ENCODE measurements at places on chromosomes 5 and 9.
A peak's percentile ranks its signal among the peaks of the same experiment; 100 is the strongest.

- DNase-seq, result no peak
Measured at GRCh38 chr5:177123789-177124485, 9.6 kb upstream of the NSD1 start.

DNA sequence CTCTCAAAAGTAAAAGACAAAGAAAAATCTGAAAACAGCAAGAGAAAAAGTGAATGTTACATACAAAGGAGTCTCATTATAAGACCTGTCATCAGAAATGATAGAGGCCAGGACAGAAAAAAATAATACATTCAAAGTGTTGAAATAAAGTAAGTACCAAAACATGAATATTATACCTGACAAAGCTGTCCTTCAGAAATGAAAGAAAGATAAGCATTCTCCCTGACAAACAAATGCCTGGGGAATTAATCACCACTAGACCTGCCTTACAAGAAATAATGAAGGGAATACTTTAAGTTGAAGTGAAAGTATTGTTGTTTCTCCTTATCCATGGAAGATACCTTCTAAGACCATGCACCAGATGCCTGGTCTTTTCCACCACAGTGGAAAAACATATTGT lies 1605.2 kb upstream of the CDH6 start:
- DNase-seq, result no peak

GRCh38 chr5:37111426-37112382 lies 137.5 kb downstream of the CPLANE1 start:
- peak; percentile 4 for DNase-seq

DNA sequence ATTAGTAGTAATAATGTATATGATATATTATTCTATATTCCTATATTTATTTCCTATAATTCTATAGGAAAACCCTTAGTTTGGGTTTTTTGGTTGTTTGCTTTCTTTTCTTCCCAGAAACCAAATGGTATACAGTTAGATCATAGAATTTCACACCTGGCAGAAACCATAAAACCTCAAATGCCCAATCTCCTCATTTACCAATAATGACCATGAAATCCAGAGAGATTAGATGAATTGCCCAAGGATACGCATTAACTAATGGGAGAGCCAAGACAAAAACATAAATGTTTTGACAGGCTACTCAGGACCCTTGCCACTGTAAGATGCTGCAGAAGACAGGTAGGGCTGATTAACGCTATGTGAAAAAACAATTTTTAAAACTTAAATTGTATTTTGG lies 158.7 kb upstream of the FST start:
- no peak for DNase-seq

DNA sequence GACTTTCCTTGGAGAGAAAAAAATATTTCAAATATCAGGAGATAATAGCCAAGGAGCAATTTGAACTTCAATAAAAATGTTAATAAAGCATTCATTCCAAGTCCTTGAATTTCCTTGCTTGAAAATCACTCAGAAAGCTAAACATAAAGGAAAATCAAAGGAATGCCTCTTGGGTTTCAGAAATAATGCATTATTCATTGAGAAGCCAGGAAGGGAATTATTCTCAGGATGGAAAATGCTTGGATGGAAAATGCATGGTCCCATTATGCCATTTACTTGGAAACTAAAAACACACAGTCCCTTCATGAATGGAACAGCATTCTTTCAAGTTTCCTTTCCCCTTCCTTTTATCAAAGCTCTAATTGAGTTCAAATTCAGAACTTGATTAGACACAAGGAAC lies 160.9 kb downstream of the LPAR1 start:
- DNase-seq, result no peak

DNA sequence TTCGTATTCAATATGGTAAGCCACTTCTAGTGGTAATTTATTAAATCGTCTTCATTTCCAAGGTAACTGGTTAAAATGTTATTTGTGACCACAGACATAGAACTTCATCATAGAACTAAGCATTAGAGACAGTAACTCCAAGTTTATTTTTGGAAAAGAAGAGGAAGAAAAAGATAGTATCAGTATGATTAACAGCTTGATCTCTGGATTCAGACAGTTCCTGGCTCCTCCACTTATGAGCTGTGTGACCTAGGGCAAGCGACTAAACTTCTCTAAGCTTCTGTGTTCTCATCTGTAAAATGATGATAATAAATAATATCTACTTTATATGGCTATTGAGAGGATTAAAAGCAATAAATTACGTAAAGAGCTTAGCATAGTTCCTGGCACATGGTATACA lies 29.8 kb upstream of the TNPO1 start:
- DNase-seq, result no peak

DNA sequence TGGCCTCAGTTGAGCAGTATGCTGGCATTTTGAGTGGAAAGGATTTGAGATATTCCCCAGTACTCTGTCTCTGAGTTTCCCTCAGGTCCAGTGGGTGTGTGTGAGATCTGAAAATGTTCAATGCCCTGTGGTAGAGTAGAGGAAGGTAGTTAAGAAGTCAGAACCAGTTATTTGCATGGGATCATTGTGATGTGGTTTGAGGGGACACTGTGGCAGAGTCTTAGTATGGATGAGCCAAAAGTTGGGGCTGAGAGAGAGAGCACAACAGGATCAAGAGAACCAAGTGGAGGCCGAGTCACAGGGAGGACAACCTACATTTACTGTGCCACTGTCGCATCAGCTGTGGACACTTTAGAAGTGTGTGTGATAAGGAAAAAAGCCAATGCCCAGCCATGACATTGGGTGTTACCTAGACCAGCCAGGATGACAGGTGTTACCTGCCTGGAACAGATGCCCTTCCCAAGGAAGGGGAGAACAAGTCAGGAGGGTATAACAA lies 128.9 kb upstream of the IL12B start:
- DNase-seq, result no peak

DNA sequence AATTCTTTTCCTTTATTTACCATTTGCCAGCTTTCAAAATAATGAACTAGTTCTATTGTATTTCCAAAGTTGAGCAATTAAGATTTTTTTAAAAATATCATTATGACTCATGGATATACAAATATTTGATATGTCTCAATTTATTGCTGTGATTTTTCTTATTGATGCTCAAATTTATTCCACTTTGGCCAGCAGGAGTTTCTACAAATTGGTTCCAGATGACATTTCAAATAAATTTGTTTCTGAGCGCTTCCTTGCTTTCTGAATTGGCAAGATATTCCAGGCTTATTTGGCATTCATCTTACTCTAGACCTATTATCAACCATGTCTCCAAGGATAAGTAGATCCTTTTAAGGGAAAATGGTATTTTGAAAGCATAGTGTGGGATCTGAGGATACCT lies 58.5 kb upstream of the TJP2 start:
- no peak for DNase-seq

- DNase-seq, result no peak
Measured at GRCh38 chr9:104903609-104904008, 24.3 kb downstream of the ABCA1 start.

GRCh38 chr9:109022873-109023272 lies 9.6 kb upstream of the CTNNAL1 start:
- DNase-seq, result no peak

GRCh38 chr5:1335540-1336095 lies 9.3 kb downstream of the CLPTM1L start:
- no peak for DNase-seq

- DNase-seq, result no peak
Measured at GRCh38 chr9:81620002-81620390, 69.4 kb downstream of the TLE1 start.

GRCh38 chr9:113516840-113517577 lies 53.5 kb downstream of the RGS3 start:
- DNase-seq, result peak; percentile 51

- DNase-seq, result peak; percentile 11
Measured at GRCh38 chr5:135426102-135427082, 20.8 kb downstream of the DCANP1 start.

DNA sequence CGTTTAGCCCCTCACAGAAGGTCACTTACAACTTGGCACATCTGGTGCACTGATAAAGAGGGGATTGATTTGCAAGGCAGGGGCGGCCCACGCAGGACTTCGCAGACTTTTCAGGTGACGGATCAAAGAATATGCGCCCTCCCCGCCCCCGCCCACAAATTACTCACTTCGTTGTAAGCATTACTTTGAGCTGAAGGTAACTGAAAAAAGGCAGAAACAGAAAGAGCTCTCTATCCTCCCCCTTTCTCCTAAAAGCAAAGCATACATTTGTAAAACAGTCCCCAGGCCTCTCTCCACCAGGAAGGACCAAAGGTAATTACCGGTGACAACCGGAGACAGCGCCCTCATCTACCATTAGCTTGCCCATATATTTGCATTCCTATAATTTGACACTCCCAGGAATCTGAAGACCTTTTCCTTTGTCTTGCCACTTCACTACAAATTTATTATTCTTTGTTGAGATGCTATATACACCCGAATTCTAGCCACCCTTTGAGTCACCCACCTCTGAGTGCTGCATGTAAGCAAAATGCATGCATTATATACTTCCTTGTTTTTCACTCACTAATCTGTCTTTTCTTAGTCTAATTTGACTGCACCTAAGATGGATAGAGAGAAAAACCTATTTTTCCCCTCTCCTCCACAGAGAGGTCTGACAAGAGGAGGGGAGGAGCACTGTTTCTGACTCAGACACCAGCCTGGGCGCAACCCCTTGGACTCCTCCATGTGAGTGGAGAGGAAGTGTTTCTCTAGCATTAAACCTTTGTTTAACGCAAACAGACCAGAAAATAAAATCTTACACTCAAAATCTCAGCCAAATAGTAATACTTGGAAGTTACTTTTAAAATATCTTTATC lies 74.7 kb upstream of the SPIN1 start:
- DNase-seq, result peak; percentile 69

DNA sequence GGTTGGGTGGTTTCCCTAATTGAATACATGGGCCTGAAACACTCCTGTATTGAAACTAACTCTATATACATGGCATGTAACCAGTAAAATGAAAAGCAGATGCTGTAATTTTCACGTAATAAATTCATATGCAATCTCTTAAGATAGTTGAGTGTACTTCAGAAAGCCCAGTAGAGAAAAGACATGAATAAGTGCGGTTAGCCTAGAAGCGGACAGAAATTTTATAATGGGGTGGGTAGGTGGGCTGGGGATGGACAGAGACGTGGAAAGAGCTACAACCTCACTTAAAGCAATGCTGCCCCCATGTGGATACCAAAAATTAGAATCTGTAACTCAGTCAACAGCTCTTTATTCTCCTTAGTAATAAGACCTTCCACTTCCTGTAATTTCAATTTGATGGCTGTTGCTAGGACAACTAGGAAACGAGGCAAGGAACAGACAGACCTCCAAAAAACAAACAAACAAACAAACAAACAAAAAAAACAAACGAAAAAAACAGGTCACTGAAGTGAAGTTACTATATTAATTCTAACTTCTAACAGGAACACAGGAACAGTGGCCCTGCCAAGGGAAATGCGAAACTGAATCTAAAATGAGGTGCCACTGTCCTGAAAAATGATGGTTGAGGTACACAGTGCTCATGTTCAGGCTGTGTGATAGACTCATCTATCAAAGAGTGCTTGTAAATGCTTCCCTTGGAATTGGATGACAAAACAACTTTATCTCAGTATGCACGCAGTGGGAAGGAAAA lies 103.4 kb upstream of the GNA14 start:
- no peak for DNase-seq

GRCh38 chr9:129423216-129423615 lies 197.7 kb downstream of the C9orf50 start:
- DNase-seq, result no peak

- no peak for DNase-seq
Measured at GRCh38 chr9:134547161-134548100, 94.2 kb upstream of the COL5A1 start.

GRCh38 chr9:33950371-33950770 lies 98.3 kb downstream of the UBAP2 start:
- DNase-seq, result no peak

DNA sequence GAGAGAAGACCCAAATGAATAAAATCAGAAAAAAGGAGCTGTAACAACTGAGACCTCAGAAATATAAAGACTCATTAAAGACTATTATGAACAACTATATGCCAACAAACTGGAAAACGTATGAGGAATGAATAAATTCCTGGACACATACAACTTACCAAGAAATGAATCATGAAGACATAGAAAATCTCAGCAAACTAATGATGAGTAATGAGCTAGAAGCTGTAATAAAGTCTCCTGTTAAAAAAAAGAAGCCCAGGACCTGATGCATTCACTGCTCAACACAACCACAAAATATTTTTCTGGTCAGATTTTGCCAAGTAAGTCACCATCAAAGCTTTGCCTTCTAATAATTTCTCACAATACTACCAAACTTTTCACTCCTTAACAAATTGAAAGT lies 666.7 kb downstream of the LRRC70 start:
- no peak for DNase-seq

GRCh38 chr5:145027286-145027685 lies 807.9 kb downstream of the PRELID2 start:
- no peak for DNase-seq

GRCh38 chr9:110319781-110320492 lies 17.7 kb downstream of the TXNDC8 start:
- DNase-seq, result no peak

DNA sequence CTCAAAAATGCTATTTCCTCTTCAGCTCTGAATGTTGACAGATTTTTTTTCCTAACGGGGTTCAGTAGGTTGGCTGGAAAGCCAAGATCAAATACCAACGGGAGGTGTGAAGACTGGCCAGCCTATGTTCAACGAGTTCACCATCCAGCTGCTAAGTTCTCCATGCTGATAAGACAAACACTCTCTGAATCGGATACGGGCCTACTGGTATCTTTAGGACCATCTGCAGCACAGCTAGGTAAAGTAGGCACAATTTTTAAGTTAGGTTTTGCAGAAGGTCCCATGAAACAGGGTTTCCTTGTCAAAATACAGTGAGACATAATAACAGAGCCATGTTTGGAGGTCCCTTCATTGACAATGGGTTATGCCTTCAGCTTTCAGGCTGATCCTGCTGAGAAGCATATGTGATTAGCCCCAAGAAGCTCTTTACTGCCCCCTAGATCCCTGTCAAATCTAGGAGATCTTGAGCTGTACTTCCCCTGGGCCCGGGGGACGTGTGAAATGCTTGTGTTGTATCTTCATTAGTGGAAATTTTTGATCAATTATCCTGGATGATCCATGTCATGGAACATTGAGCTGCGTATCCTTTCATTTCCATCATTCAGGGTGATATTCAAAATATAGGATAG lies 60.6 kb downstream of the PGM5 start:
- DNase-seq, result no peak

DNA sequence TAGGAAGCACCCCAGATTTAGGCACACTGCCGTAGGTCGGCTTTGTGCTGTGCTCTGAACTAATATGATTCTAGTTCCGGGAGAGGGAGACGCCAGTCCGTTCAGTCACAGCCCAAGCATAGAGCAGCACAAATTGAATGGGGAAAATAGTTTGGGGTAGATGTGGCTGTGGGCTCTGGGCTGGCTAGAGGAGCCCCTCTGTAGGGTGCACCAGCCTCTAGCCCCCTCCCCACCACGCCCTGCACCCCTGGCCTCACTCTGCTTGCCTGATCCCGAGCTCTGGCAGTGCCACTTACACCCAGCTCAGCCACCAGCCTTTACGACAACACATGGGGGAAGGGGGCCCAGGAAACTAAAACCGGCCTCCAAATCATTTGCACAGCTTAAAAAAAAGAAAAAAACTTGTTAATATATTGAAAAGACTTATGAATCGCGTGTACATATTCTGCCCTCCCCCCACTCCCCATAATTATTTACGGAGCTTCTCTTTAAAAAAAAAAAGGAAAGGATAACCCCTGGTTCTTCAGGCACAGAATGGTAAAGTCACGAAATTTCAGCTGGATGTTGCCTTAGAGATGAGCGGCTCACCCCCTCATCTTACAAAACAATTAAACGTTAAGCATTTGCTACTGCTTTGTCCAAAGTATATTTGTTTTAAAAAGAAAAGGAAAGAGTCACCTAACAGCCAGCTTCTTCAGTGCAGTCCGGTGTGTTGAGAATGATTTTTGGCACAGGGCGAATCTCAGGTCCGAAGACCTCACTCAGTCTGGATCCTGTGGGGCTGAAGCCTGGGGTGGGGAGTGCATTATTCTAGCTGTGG lies 3.5 kb downstream of the LMX1B start:
- DNase-seq, result no peak

All from stimulated activated CD4-positive, alpha-beta T cell treated with anti-CD3 and anti-CD28 coated beads, Interleukin-2, amount 100 ng/mL, for 4 hours (primary cell).